ENCODE measurements at places on chromosomes 7 and 10.

DNA sequence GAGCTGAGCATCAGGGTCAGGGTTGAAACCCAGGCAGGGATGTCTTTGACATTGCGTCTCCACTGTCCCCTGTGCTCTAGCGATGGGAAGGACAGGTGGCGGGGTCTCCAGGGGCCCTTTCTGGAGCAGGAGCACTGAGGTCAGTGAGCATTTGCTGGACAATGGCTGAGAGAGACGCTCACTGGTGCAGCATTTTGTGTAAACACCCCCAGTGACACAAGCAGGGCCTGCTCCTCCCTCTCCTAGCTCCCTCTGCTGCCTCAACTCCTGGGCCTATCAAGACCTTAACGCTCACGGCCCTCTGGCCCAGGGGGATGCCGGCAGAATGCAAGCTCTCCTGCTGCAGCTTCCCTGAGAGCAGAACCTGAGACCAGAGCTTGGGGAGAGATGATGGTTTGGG lies 17.4 kb upstream of the INMT start:
- no peak for ATAC-seq

- ATAC-seq, result no peak
Measured at GRCh38 chr7:31234836-31235605, 105.5 kb downstream of the NEUROD6 start.

- no peak for ATAC-seq
Measured at GRCh38 chr10:106680061-106680460, 484.4 kb downstream of the SORCS1 start.

- no peak for ATAC-seq
Measured at GRCh38 chr7:30694774-30695721, 12.8 kb upstream of the CRHR2 start.

GRCh38 chr7:79713276-79713675 lies 259.8 kb upstream of the MAGI2 start:
- ATAC-seq, result no peak

DNA sequence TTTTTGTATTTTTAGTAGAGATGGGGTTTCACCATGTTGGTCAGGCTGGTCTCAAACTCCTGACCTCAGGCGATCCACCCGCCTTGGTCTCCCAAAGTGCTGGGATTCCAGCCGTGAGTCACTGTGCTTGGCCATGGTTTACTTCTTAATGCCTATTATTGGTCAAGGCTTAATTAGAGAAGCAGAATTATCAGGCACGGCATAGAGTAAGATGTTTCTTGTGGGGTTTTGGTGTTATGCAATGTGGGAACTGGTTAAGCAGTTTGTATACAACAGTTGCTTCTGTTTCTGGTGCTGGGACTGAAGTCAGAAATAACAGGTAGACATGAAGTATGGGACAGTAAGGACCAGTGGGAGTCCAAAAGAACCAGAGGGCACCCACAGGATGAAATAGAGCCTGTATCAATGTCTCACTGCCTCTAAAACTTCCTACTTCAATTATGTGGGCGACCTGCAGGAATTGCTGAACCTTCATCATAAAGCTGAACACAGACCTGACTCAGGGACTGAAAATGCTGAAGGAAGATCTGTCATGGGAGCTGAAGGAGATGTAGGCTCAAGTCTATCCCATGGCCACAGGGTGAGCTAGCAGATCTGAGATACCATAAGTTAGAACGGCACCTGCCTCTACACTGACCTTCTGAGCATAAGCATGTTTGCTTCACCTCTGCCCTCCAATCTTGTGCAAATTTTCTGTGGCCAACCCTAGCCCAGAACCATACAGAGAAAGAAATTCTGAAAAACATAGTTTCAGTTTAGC lies 38.3 kb upstream of the VCL start:
- no peak for ATAC-seq

- ATAC-seq, result no peak
Measured at GRCh38 chr10:95330966-95331453, 40.2 kb upstream of the PDLIM1 start.

DNA sequence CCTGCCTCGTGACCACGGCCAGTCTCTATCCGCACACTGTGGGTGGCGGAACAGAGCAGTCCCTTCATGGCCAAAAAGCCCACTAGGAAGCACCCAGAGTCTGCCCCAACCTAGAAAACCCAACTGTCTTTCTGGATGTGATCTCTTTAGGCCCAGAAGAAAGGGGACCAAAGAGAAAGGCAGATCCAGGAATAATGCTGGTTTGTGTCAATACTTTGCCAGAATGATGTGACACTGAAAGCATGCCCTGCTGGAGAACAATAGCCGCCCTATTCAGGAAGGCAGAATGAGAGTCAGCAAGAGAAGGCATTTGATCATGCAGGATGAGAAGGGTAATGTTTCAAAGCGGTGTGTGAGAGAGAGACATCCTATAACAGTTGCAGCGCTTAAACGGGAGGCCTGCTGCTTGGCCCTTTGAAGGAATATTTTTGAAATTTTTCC lies 274.7 kb downstream of the USP6NL start:
- no peak for ATAC-seq

DNA sequence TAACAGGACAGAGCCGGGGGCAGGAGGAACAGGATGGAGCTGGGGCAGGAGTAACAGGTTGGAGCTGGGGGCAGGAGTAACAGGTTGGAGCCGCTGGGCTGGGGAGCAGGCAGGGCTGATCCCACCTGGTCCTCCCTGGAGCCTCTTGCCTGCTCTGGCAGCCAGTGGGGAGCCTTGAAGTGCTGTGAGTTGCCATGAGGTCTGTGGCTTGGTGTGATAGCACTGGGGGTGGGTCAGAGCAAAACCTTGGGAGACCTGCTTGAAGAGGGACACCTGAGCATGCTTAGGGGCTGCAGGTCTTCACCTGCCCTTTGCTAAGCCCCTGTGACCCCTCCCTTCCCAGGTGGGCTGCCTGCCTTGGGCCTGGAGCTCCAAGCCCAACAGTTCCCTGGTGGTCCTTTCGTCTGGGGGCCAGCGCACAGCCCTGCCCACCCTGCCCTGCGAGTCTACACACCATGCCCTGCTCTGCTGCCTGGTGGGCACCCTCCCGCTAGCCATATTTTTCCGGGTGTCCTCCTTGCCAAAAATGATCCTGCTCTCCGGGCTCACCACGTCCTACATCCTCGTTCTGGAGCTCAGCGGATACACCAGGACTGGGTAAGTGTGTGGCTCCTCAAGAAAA lies 111.6 kb downstream of the ADCY1 start:
- ATAC-seq, result peak; percentile 16

DNA sequence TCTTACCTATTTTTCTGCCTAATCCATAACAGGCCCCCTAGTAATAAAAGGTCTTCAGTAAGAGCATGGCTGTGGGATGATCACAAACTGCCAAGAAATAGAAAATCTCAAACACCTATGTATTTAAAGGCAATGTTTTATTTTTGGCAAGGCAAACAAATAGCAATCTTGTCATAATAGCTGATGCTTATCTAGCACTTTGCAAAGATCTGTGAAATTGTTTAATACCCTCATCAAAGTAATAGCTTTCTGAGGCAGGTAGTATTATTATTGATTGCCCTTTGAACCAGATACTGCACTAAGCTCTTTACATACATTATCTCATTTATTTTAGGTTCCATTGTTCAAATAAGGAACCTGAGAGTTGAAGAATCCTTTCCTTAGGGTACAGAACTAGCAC lies 1.6 kb upstream of the CADPS2 start:
- ATAC-seq, result no peak

- no peak for ATAC-seq
Measured at GRCh38 chr10:34446049-34446448, 369.0 kb downstream of the PARD3 start.

DNA sequence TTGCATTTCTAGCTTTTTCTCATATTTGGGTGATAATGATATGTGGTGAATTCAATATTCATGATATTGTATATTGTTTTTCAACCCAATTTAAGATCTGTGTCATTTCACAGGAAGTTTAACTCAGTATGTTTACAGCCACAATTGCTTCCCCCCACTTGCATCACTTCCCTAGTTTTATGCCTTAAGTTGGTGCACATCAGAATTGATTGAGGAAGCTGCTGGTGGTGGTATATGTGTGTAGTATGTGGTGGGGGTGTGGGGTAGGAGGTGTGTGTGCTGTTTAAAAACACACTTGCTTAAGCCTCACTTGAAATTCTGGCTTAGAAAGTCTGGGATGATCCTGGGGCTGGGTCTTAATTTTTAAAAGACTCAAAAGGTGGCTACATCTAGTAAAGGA lies 245.1 kb upstream of the AOAH start:
- ATAC-seq, result no peak

- ATAC-seq, result no peak
Measured at GRCh38 chr10:1412531-1413189, 324.7 kb downstream of the ADARB2 start.

DNA sequence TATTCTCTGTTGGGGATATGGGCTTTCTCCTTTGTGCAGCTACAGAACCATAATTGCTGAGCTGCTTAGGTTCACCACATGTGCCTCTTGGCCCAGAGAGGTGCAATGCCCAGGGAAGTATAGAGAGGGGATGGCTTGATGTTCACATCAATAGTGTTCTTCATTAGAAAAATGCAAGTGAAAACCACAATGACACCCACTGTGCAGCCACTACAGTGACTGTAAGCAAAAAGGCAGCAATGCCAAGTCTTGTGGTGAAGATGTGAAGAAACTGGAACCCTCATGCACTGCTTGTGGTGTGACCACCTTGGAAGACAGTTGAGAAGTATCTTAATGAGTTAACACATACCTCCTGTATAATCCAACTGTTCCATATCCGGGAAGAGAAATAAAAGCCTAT lies 318.9 kb upstream of the ZMIZ1 start:
- no peak for ATAC-seq
